NCI-H82 (cell line): ENCODE measurements at places on chromosomes 12 and 14.

- DNase-seq = peak; percentile 8
Observed at GRCh38 chr12:47411966-47412365, 293.9 kb downstream of the RPAP3 start.

- no peak for DNase-seq
Observed at GRCh38 chr12:125610971-125611370, 545.7 kb downstream of the AACS start.

DNA sequence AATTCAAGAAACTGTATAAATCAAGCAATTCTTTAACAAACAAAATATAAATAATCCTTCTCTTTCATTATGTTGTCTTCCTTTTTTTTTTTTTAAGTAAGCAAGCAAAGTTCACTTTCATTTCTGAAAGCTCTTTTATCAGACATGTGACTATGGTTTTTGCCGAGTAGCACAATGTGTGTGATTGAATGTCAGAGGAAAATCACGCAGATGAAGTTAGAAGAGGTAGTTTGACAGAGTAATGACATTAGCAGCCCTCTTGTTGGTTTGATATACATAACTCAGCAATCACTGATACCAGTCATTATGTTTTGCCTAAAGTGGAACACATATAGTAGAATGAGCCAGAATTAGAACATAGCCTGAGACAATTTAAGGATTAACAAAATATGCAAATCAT, 19.0 kb downstream of the ALX1 start:
- no peak for DNase-seq

GRCh38 chr14:103501921-103502669, 20.5 kb downstream of the CKB start:
- no peak for DNase-seq

GRCh38 chr14:88137327-88137726, 132.4 kb downstream of the GPR65 start:
- DNase-seq = no peak

GRCh38 chr12:21631367-21631766, 26.3 kb downstream of the LDHB start:
- DNase-seq = no peak

- DNase-seq = peak; percentile 82
Observed at GRCh38 chr12:32365473-32366064, 33.8 kb upstream of the FGD4 start.

- peak; percentile 58 for DNase-seq
Observed at GRCh38 chr14:73786636-73787485, 64.8 kb upstream of the PTGR2 start.

- DNase-seq = peak; percentile 87
Observed at GRCh38 chr12:127108360-127109215, 1158.4 kb upstream of the TMEM132C start.

- DNase-seq = no peak
Observed at GRCh38 chr12:27179400-27180214, 64.5 kb upstream of the STK38L start.

DNA sequence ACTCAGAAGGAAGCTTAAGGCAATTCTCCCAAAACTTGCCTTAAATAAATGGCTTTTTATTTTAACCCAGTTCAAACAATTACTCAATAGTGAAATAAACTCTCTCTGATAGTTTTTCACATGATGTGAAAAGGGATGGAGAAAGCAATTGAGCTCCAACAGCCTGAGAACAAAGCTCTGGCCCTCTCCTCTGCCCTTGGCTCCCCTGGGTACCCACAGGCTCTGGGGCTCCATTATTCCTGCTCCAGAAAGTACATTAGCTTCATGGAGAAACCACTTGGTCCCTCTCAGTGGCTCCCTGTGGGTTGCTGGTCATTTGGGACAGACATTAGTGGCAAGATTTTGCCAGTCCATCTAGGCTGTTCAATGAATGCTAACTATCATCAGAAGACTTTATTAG, 242.8 kb downstream of the ATP23 start:
- DNase-seq = no peak

DNA sequence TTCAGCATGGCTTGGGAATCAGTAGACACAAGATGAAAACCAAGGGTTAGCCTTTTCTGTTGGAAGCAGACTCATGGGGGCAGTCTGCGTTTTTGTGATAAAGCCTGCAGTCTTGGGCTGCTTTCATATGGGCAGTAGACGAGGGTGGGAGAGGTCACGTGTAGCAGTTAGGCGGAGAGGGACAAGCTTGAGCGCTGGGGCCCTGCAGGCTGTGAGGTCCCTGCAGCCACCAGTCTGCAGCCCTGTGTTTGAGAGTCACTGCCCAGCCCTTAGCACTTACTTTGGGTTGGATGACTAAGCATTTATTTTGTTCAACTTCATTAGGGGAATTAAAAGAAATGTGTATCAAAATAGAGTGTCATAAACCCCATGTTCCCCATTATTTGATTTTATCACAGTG, 37.2 kb downstream of the EP400 start:
- no peak for DNase-seq

GRCh38 chr12:96386794-96387193, 13.4 kb downstream of the CDK17 start:
- no peak for DNase-seq

- peak; percentile 78 for DNase-seq
Observed at GRCh38 chr14:105021656-105022275, 883 bp upstream of the CDCA4 start.

GRCh38 chr14:81301813-81302212, 81.1 kb upstream of the GTF2A1 start:
- peak; percentile 53 for DNase-seq

- no peak for DNase-seq
Observed at GRCh38 chr12:13167226-13167625, 29.3 kb upstream of the EMP1 start.

GRCh38 chr12:26172946-26173552, 22.3 kb upstream of the SSPN start:
- DNase-seq = no peak

DNA sequence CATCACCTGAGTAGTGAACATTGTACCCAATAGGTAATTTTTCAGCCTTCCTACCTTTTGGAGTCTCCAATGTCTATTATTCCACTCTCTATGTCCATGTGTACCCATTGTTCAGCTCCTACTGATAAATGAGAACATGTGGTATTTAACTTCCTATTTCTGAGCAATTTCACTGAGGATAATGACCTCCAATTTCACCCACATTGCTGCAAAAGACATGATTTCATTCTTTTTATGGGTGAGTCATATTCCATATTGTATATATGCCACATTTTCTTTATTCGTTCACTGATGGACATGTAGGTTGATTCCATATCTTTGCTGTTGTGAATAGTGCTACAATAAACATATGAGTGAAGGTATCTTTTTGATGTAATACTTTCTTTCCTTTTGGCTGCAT, 16.4 kb upstream of the BTG1 start:
- no peak for DNase-seq

DNA sequence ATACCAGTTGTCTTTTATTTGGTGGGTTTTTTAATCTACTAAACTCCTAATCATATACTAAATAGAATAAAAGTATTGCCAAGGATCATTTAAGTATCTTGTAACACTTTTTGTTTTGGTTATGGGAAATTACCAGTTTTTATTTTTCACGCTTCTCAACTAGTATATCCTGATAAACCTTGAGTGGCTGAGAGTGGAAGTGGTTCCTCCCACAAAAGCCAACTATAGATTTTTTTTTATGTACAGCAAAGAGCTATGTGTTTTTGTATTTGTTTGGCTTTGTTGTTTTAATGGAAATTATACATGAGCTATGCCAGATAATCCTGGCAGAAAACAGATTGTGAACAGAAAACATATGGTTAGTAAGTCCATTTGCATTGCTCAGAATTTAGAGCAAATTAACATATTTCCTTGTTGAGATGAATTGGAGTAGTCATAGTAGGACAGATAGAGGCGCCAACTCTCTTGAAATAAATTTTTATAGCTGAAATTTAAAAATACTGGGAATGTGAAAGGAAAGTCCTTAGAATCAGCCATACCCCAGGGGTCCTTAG, 60.9 kb upstream of the PSMA6 start:
- no peak for DNase-seq

- no peak for DNase-seq
Observed at GRCh38 chr12:104257913-104258472, 42.4 kb downstream of the TXNRD1 start.

- DNase-seq = no peak
Observed at GRCh38 chr12:29070309-29070708, 78.8 kb upstream of the FAR2 start.

DNA sequence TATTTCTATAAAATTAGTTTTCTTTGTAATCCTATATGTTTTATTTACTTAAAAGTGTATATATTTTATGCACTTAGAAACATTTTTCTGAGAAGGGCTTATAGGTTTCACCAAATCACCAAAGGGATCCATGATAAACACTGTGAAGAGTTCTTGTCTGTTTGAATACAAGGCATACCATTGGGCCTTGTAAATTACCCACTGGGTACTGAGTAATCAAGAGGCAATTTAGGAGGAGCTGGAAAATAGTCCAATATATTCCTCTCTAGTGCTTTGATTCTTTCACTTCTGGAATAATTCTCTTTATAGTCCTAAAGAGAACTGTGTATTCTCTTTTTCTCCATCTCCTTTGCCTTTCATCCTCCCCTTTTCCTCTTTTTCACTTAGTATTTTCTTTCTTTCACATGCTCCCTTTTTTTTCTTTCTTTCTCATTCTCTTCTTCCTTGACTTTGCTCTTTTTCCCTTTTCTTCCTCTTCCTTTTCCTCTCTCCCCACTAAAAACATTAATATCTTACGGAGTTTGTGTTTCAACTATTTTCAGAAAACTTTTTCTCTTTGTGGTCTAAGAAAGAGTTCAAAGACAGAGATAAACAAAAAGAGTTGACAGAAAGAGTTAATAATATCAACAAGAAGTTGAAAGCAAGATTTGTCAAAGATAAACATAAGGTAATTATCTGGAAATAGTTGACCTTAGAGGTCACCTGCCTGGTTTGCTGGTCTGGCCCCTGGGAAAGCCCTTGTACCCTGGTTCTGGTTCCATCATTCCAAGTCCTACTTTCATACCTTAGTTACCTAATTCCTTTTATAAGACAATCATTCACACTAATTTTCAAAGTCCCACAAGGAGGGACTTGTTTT, 435.3 kb downstream of the RAD51B start:
- no peak for DNase-seq

DNA sequence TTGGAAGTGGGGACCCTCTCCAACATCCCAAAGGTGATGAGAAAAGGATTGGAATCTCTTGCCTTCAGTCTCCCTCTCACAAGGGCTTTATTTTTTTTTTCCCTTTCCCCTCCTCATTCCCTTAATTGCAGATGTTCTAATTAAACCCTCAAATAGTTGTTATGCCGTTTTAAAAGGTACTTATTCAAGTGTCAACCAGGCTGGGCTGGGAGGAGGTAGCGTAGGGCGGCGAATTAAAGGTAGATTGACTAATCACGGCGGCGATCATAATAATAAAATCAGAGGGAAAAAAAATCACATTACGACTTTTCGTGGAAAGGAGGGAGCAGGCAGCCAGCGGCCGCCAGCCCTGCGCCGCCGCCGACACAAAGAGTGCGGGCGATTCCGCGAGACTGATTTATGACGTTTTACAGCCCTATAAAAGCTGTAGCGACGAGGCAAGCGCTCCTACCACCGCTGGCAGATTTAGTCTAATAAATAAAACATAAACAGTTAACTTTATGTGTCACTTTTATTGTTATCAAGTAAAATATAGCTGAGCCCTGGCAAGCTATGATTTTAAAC, 1.7 kb upstream of the HOXC4 start:
- DNase-seq = peak; percentile 62

GRCh38 chr12:59999291-59999690, 403.5 kb downstream of the SLC16A7 start:
- DNase-seq = no peak

DNA sequence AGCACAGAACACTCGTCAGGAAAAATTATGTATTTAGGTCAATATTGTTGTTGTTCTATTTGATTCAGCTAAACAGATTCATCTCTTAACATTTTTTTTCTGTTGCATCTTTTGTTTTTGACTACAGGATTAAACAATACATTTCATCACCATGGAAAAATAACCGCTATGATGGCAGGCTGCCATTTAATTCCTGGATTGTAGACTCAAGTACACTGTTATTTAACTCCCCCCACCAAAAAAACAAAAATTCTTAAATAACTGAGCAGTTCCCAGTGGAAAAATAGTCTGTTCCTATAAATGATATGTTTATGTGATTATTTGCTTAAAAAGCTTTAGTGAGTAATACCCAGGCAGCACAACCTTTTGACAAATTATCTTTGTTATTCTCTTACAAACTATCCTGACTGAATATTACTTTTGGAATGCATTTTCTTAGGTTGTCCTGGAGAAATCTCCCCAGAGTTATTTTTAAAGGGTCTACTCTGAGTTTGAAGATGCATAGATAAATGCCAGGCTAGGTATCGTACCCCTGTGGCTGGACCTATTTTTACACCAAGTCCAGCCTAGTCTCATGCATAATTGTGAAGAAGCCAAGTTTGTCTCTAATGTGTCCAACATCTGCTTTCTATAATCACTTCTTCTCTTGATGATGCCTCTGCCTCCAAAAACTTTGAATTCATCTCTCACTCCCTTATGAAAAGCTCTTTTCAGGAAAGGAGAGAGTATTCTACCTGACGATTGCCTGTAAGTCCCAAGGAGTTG, 3.7 kb downstream of the KERA start:
- no peak for DNase-seq

DNA sequence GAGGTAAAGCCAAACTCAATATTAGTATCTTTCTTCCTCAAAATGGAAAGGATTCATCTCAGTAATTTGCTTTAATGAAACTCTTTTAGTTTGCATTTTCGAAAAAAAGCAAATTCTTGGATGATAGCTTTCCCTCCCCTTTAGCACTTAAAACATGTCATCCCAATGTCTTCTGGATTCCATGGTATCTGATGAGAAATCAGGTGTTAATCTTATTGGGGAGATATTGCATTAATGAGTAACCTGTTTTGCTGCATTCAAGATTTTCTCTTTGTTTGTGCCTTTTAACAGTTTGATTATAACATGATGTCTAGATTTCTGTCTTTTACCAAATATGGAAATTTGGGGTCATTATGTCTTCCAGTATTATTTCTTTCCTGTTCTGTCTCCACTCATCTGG, 405.1 kb upstream of the FOXG1 start:
- DNase-seq = no peak

GRCh38 chr14:92792885-92793284, 1.2 kb upstream of the GOLGA5 start:
- peak; percentile 19 for DNase-seq
